Fibroblast of skin of left biceps (primary cell): ENCODE measurements at places on chromosomes 2 and 18.

DNA sequence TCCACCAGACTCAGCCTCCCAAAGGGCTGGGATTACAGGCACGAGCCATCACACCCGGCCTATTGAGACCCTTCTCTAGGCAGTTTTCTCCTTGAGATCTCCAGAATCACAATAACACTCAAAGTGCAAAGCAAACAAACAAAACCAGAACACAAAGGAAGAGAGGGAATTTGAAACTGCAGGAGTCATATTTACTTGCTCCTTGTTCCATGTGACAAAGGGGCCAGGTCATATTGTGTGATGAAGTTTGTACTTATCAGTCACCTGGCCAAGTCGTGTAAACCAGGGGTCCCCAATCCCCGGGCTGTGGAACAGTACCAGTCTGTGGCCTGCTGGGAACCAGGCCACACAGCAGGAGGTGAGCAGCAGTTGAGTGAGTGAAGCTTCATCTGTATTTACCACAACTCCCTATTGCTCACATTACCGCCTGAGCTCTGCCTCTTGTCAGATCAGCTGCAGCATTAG lies 26.5 kb downstream of the SCYGR8 start:
- no peak for DNase-seq

GRCh38 chr2:79612999-79613398 lies 100.1 kb downstream of the CTNNA2 start:
- DNase-seq, result no peak

DNA sequence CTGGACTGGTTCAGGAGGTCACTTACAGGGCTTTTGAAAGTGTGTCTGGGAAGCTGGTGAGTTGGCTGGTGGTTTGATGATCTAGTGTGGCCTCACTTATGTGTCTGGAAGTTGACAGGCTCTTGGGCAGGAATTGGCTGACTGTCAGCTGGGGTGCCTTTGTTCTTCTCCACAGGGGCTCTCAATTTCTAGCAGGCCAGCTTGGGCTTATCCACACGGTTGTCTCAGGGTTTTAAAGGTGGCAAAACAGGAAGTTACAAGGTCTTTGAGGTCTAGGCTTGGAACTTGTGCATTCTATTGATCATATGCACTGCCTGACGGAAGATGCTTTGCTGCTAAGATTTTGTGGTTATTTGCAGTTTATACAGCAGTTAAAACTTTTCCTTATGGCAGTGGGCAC lies 52.0 kb upstream of the CELF4 start:
- DNase-seq, result no peak

DNA sequence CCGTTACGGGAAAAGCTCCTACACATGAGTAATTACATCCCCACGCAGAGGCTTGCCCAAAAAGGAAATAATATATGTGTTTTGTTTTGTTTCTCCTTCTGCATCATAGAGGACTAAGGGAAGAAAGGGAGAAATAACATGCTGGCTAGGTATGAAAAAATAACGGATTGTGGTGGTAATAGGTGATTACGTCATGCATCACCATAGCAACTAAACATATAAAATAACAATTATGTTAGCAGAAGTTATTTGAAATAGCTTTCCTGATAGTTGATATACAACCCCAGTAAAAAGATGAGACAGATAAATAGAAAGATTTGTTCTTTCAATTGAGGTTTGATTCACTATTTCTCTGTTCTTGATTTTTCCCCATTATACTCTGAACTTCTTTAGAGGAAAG lies 518.0 kb downstream of the ZNF516 start:
- DNase-seq, result no peak
